ENCODE measurements at places on chromosomes 3 and 15. TPM values are rescaled to one million over a fixed set of nuclear protein-coding genes. Genes with fewer than 3 reads are reported as not detected.

Gene MOBP
- 0.19 TPM for total RNA-seq

Gene HTR3E
- total RNA-seq = not detected

Gene SLC28A1
- total RNA-seq = not detected

Gene SNTN
- not detected for total RNA-seq

Gene GAP43
- total RNA-seq = not detected

Gene GORASP1
- 65.7 TPM for total RNA-seq

Gene RHOV
- total RNA-seq = under 0.01 TPM

Gene CPB1
- total RNA-seq = not detected

Measured in vein endothelial cell (primary cell).